ENCODE measurements at places on chromosomes 12 and 14.

DNA sequence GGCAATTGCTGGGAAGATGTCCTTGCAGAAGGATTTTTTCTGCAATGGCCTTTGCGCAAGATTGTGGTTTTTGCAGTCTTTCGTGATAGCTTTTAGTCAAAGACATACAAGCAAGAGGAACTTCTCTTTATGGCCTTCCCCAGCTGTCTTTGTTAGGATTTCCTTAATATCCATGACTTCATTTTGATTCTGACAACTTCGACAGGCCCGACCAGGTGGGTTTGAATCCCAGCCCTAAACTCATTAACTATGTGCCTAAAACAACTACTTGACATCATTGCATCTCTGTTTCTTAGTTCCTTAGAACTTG is 13.3 kb upstream of the VRK1 start:
- no peak for DNase-seq

DNA sequence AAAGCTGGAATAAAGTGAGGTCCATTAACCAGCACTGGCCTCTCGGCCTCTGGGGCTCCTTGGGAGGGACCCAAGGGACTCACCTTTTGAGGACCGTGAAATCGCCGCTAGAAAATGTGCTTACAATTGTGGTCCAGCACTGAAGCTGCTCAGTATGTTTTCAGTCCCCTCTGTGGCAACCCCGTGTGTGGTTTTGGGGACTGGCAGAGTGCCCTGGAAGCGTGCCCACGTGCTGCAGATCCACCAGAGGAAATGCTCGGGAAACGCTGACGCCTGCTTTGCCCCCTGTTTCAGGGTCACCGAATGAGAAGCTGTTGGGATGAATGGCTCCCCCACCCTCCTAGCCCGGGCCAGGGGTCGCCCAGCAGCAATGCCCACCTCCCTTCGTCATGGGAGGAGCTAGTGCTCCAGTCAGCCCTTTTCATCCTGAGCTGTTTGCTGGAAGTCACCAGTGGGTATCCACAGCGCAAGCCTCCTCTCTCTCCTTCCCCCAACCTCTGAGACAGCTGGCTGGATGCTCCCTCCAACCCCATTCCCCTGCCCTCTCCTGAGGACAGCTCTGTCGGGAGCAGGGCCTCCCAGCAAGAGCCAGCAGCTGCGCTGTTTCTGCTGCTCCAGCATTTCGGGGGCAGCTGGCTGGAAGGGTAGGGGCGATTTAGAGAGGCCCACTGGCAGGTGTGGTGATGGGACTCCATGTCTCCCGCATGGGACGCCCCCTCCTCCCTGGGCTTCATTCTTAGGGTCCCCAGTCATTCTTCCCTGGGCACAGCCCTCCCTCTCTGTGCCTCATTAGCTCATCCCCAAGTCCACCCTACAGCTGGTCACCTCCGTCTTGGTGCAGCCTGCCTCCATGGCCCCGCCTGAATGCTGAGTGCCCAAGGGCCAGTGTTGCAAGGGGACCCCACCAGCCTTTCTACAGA is 33.2 kb upstream of the PPP1R13B start:
- no peak for DNase-seq

DNA sequence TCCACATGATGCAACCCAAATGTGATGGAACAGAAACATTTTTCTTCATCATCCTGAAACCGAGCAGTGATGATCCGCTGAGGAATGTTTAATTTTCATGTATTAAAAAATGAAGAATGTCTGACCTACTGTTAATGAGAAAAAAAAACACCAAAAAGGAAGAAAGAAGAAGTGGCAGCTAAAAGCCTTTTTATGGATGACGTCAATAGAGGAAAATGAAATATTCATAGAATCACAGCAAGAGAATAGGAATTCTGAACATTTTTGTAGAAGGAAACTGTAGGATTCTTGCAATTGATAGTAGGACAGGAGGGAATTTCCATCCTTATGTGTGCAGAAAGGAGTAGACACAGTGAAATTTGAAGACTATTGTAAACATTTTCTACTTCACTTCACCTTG is 112.9 kb downstream of the PRKCH start:
- DNase-seq = no peak

GRCh38 chr12:123877968-123878367 is 94.7 kb downstream of the CCDC92 start:
- DNase-seq = no peak
